Stimulated activated naive CD4-positive, alpha-beta T cell (primary cell): ENCODE measurements at places on chromosomes 1 and 21.

DNA sequence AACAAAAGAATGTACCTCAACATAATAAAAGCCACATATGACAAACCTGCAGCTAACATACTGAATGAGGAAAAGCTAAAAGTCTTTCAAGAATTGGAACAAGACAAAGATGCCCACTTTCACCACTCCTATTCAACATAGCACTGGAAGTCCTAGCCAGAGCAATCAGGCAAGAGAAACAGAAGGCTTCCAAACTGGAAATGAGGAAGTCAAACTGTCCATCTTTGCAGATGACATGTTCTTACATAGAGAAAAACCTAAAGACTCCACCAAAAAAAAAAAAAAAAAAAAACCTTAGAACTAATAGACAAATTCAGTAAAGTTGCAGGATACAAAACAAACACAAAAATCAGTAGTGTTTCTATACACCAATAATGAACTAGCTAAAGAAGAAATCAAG is 20.2 kb downstream of the NSL1 start:
- no peak for DNase-seq

DNA sequence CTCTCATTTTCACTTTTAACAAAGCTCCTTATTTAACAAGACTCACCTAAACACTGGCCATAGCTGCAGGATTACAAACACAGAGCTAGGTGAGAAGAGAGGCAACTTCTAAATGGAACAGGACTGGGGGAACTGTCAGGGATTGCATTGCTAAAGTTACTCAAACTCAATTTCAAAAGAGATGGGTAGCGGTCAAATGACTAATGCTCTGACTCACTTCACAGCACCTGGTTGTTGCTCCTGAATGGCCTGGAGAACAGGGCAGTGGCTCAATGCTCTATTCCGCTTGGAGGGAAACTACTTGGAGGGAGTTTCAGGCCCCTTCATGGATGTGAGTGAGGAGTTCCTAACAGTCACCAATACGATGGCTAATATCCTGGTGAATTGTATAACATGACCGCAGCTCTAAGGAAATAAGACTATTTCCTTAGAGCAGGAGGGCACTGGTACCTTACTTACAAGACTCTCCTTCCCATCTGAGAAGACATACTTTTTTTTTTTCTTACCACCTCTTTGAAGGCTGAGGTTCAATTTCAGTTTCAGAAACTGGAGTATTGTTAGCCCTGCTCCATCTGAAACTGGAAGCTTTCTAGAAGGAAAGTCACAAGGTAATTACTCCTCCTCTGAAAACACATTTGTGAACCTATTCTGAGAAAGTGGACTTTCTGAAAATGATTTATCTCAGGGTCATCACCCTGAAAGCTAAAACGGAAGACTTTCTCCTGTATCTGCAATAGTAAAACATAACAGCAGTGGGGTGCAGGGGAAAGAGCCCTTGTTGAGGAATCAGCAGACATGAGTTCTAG is 9.5 kb downstream of the DPT start:
- no peak for DNase-seq

GRCh38 chr1:53081384-53082066 is 19.5 kb downstream of the PODN start:
- no peak for DNase-seq

GRCh38 chr1:227417756-227418480 is 99.6 kb upstream of the CDC42BPA start:
- DNase-seq: no peak

DNA sequence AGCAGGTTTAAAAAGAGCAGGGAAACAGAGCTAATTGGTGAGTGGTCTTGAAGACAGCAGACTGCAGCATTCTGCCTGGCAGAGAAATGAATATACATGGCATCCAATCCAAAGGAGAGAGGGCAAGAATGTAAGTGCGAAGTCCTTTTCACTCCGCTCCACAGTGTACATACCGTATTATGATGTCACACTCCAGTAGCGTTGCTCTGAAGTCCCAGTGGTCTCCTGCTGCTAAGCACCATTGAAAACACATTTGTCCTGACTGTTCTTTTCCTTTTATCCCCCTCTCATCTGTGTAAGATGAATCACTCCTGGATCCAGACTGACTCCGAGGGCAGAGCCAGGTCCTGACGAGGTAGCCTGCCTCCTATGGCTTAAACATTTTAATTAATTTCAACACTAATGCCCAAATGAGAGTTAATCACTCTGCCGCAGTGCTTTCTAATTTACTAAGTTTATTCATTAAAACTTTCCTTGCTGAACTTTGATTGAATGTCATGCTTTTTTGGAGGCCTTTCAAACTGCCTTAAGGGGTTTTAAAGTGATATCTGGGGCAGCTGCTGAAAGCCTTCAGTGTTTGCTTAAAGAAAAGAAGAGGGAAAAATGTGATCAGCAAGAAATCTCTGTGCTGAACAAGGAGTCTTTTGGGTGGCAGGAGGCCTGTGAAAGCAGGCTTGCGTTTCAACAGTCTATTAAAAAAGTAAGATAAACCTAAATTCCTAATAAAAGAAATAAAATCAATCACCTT is 227.2 kb downstream of the ATG4C start:
- DNase-seq: no peak

GRCh38 chr1:173347282-173347818 is 129.8 kb upstream of the PRDX6 start:
- DNase-seq: no peak

GRCh38 chr1:29758781-29759499 is 522.6 kb downstream of the PTPRU start:
- DNase-seq: no peak

GRCh38 chr1:159188375-159188788 is 16.3 kb upstream of the ACKR1 start:
- DNase-seq: no peak

DNA sequence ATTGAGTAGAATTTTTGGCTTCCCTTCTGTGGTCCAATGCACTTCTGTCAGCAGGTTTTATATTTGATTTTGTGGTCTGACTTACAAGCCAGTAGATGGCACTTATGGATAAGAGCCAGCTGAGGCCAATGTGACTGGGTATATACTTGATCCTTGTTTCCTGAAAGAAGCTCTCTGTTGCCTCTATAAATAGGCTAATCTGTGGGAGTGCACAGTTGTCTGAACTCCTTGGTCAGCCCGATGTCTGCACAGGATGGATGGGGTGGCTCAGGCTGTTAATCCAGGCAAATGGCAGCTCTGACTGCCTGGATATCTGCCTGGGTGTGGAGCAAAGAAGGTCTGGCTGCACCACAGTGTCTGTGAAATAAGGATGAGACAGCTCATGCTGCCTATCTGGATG is 1183.7 kb upstream of the PRMT6 start:
- DNase-seq: no peak

DNA sequence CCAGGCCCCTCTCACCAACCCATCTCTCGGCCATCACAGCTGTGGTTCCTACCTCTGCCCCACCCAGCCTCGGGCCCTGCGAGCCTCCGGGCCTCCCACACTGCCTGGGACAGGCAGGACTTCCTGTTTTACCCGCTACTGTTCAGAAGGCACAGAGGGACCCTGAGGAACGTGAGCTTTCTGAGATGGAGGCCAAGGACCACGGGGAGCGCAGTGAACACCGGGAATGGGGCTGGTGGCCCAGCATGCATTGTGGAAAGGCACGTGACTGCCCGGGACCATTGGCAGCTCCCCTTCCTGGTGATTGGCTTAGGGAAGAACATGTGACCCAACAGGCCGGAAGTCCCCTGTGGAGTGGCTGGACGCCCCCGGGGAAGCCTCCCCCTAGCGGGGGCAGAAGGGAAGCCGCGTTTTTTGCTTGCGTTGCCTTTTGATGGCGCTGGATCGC is 7.0 kb downstream of the S100B start:
- no peak for DNase-seq

GRCh38 chr1:50902419-50902818 is 57.6 kb downstream of the FAF1 start:
- DNase-seq: no peak

DNA sequence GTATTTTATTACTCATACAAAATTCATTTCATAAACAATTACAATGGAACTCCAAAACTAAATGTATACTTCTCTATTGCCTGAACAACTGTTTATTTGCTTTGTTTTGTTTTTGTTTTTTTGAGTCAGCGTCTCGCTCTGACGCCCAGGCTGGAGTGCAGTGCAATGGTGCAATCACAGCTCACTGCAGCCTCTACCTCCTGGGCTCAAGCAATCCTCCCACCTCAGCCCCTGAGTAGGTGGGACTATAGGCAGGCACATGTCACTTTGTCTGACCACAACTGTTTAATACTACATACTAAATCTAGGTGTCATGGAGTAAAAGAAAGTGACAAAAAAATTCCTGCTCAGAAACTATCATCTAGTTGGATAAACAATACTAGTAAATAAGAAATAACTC is 49.3 kb downstream of the RAB3GAP2 start:
- no peak for DNase-seq

DNA sequence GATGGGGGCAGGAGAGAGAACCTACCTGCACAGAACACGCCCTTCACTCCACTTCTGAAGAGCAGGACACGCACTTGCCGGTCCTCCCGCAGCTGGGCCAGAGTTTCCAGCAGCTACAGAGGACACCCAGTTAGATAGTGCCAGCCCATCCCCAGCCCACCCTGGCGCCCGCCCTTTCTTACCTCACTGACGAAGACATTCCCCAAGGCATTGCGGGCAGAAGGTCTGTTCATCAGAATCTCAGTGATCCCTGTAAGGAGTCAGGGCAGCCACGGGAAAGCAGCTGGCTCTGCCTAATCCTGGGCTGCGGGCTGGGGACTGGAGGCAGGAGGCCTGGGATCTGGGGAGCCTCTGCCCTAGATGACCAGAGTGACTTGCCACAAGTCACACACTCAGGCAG is 10.0 kb downstream of the ECHDC2 start:
- DNase-seq: no peak

DNA sequence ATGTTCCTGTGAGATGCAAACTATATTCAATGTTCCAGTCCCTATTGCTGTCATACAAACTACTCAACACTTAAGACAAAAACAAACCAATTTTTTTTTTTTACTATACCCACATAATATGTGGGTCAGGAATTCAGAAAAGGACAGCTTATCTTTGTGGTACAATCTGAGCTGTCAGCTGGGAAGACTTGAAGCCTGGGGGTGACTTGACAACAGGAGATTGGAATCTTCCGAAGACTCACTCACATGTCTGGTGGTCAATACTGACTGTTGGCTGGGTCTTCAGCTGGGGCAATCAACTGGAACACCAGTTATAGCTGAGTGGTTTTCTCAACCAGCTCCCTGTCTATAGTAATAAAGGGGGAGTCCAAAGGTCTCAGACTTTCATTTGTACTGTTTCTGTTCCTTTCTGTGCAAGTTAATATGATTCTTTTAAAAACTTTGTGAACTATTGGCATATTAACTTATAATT is 81.7 kb upstream of the ATP1B1 start:
- no peak for DNase-seq

- DNase-seq: peak; percentile 74
Observed at GRCh38 chr1:58781541-58782177, 2.2 kb downstream of the JUN start.

DNA sequence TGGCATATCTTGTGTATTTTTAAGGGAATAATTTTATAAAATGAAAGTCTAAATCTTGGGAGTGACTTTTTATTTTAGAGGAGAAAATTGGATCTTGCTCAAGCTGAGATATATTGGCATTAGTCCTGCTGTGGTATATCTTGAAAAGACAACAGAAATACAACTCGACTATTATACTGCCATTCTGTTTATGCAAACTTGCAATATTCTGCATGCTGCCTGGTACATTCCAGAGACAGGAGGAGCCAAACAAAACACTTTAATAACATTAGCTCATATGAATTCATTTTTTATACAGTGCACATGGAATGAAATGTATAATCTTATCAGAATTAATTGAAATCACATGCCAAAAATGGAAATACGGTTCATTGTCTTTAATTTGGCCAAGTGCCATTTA is 176.0 kb upstream of the NRIP1 start:
- DNase-seq: no peak

DNA sequence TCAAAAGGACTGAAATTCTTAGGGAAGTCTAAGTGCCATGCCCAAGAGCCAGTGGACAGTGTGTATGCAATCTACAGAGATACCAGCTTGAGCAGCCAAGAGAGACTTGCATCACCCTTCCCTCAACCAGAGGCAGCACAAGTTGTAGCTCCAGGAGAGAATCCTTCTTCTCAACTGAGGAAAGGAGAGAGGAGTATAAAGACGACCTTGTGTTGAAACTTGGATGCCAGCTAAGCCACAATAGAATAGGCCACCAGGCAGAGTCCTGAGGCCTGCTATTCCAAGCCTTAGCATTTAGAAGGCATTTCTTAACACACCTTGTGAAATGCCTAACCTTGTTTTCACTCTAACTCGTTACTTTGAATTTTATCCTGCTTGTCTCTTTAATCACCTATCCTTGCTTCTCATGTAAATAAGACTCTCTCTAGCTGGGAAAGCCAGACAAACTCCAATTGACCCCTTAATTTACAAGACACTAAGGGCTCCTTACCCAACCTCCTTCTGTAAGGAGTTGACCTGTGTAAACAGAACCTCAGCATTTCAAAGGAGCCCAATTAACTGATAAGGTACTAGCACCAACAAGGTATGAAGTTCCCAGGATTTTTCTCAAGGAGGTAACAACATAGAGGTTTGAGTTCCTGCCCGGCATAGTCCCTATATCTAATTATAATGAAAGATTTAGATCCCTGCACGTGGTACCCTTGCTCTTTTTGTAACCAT is 738.8 kb downstream of the AMY1C start:
- no peak for DNase-seq

DNA sequence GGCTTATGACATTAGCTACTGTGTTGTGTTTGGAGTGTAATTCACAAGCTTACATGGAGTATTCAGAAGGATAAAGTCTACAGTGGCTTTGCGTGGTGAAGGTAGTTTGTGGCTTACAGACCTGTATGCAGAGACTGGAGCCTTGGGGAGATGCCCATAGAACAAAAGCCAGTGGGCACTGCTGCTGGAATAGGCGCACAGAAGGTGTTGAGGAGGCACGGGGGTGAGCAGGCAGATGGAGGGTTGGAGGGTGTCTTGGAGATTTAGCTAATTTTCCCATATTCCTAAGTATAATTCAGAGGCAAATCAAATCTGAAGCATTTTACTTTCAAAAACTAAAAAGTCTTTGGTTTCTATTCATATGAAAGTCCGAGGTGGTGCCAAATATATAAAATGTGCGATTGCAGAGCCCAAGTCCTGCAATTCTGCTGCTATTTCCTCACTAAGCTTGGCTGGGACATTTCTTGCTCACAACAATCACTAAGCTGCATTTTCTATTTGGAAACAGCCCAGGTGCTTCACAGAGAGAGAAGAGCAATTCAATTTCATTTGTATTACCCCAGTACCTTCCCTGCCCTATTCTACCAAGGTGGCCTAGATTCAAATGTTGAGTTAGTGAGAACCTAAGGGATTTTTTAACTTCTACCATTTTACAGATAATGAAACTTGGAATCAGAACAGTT is 48.5 kb downstream of the FH start:
- no peak for DNase-seq

- peak; percentile 28 for DNase-seq
Observed at GRCh38 chr1:168466092-168466713, 77.6 kb downstream of the XCL2 start.

GRCh38 chr1:219371471-219371870 is 197.8 kb downstream of the LYPLAL1 start:
- DNase-seq: no peak

GRCh38 chr1:67464058-67464457 is 33.9 kb upstream of the SERBP1 start:
- no peak for DNase-seq

GRCh38 chr1:180916771-180917170 is 4.1 kb downstream of the KIAA1614 start:
- DNase-seq: no peak
